ENCODE measurements at places on chromosomes 12 and 14.
A peak's percentile ranks its signal among the peaks of the same experiment; 100 is the strongest.

GRCh38 chr12:8912914-8913313, 1.4 kb upstream of the PHC1 start:
- peak; percentile 45 for DNase-seq

GRCh38 chr14:81162941-81163340, 57.8 kb downstream of the GTF2A1 start:
- DNase-seq = no peak

DNA sequence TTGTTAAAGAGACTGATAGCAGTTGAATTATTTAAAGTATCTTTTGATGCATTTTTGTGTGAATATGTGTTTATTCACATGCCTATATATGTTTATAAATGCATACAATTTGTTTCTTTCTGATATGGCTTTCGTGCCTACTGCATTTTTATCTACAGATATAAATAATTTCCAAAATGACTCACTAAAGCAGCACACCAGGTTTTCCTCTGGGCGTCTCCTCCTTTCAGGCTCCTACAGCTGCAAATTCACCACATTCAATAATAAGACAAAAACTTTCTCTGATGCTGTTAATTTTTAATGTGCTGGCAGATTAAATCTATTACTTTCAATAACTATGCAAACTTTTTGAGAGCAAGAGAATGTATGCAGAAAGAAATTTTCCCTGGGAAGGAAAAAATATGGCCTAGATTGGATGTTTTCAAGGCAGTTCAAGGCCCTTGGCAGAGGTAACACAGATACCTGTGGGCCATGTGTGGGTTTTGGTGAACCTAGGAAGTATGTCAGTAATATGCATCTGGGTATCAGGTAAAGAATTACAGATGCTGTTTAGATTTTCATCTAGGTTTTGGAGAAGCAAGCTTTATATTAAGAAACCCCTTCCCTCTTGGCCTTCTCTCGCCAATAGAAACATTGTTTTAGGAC, 381.8 kb downstream of the EGLN3 start:
- no peak for DNase-seq

GRCh38 chr12:28050606-28051005, 78.1 kb upstream of the PTHLH start:
- no peak for DNase-seq

GRCh38 chr12:117005417-117006046, 93.7 kb downstream of the TESC start:
- no peak for DNase-seq

GRCh38 chr14:99792551-99793212, 531 bp upstream of the EML1 start:
- no peak for DNase-seq

GRCh38 chr12:14959463-14959862, 1.9 kb downstream of the ARHGDIB start:
- DNase-seq = no peak

- no peak for DNase-seq
Observed at GRCh38 chr12:6549684-6550151, 6.1 kb downstream of the IFFO1 start.

GRCh38 chr12:51920046-51920445, 12.7 kb downstream of the ACVRL1 start:
- no peak for DNase-seq

GRCh38 chr14:52755607-52756316, 25.8 kb downstream of the STYX start:
- no peak for DNase-seq

DNA sequence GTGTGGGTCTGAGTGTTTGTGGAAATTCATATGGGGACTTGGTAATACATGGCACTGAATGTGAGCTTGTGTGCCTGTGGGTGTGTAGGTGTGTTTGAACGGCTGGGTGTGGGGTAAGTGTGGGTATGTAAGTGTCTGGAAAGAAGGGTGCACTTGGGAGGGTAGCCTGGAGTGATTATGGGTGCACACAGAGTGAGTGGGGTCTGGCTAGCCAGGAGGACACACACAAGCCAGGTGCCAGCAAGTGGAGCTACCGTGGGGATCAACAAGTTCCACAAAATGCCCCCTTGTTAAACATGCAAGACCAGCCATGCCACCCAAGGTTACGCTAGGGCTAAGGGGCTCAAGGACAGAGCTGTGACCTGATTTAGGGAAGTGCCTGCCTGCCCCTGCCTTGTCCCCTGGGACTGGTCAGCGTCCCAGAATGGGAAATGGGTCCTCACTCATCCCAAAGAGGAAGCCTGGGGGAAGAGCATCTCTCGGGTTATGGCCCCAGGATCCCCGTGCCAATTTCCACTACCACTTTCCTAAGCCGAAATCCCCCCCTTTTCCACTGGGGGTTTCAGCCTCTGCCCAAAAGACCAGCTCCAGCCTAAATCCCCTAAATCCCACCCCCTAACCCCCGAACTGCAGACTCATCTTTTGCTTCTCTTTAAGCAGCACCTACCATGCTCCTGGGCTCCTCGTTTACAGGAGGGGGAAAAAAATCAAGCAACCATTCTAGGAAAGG, 118.6 kb downstream of the DICER1 start:
- DNase-seq = no peak

- no peak for DNase-seq
Observed at GRCh38 chr12:127150479-127150878, 1116.5 kb upstream of the TMEM132C start.

GRCh38 chr12:97760601-97761000, 298.0 kb downstream of the RMST start:
- DNase-seq = no peak

- DNase-seq = no peak
Observed at GRCh38 chr12:67048371-67048770, 220.8 kb upstream of the CAND1 start.

DNA sequence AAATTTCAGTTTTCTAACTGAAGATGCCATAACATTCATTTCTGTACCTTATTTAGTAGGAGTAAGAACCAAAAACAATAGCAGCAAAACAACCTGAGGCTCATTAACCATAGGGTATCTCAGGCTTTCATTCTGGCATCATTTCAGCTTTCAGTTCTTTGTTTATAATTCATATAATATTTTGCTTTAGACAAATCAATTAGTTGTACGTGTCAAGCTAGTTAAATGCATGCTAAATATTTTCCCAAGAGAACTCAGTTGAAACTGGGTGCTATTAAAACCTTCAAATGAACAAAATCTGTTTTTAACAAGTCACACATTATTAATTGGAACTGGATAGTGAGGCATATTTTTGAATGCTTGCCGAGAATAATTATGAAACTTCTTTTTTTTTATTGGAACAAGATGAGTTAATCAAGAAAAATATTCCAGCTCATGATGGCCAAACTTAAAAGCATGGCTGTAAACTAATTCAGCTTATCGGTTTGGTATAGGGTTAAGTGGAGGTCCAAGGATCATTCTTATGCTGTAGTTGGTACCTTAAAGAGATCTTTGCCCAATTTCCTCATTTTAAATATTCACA, 442.7 kb downstream of the BTG1 start:
- DNase-seq = no peak

DNA sequence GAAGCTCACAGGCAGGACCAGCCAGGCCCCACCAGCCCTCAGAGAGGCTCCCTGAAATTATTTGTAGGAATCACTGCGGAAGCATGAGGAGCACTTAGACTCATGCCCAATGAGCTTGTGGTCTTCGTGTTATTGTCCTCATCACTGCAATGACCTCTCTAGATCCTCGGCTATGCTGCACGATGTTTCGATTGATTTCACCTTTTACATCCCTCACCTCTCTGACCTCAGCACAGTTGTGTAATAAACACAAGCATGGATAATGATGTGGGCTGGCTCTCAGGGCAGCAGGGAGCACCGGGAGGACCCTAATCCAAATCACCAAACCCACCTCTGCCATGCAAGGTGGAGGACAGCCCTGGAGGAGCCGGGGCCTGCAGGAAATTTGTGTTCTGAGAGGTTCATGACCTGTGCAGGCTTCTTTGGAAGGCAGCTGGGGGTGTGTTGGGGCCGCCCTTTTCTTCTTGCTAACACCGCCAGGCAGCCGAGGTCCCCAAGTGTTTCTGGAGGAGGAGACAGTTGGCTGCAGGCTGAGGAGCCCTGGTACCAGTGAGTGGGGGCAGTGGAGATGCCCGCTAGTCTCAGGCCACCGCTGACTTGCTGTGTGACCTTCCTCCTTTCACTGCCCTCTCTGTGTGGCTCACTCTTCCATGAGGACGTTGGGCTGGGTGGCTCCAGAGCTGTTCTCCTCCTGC, 29.5 kb upstream of the EML1 start:
- no peak for DNase-seq

DNA sequence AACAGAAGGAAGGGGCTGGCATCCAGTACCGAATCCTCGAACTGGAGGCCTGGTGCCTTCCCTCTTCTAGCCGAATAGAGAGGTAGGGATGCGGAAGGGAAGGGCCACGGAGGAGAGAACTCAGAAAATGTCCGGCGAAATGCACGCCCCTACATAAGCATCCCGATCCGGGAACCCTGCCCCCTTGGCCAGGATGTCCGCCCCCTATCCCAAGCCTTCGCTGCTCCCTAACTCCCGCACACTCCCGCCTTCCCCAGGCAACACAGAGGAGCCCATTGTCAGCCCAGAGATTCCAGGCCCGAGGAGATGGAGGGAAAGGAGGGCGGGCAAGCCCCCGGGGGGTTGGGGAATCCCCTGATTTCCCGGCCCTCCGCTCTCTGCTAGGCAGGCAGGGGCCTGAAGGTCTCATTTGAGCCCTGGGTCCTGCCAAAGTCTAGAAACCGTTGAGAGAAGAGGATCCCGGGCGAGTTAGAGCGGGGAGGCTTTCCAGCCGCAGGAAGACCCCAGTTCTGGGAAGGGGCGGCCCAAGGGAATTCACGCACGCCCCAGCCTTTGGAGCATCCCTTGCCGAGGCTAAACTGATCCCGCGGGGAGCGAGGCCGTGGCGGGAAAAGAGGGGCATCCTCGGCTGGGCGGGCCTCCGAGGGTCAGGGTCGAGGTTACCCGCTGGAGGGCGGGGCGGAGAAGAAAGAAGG, 569 bp upstream of the ARHGEF40 start:
- DNase-seq = peak; percentile 30

GRCh38 chr12:120758798-120759590, 33.4 kb downstream of the ACADS start:
- DNase-seq = no peak

DNA sequence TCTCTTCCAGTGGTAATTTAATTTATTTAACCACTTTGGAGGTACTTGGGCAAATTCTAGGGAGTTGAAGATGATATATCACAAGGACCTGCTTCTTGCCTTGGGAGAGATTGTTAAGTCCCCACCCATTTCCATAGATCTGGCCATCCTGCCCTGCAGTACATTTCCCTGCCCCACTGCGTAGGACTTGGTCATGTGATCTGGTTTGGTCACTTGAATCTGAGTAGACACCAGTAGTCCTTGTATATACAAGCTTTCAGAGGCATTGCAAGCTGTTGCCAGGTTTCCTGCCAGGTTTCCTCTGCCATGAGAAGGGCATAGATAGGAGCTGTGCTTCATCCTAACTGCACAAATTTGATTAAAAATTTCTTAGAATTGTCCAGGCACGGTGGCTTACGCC, 200.0 kb downstream of the ADAMTS20 start:
- DNase-seq = no peak

DNA sequence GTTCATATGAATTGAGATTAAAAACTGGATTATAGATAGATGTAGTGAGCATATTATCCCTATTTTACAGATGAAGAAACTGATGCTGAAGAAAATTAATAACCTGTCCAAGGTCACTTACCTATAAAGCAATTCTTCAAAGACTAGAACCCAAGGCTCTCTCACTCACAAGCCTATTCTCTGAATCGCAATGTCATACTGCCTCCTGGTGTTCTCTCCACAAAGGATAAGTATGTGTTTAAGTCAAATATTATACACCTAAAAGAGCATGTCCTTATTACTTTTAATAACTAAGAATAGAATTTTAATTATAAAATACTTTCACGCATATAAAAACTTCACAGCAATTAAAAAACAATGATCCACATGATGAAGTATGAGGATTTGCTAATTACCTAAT, 721.3 kb upstream of the USP15 start:
- no peak for DNase-seq

DNA sequence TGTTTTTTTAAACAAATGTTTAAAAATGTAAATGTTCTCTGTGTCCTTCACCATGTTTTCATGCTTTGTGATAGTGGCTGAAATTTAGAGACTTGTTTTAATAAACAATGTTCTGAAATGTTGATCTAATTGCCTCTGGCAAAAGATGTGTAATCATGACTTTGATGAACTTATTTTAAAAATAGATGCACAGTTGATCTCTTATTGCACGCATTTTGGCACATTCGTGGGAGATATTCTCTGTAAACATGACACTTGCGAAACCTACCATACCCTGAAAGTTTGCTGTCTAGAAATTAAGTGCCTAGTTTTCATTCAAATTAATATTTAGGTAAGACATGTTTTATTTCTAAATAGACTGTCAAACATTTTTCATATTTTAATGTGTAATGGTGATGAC, 119.7 kb upstream of the DNM1L start:
- no peak for DNase-seq

GRCh38 chr14:42112108-42112507, 505.4 kb downstream of the LRFN5 start:
- no peak for DNase-seq

GRCh38 chr14:94586635-94587034, 5.4 kb downstream of the SERPINA5 start:
- DNase-seq = no peak

- DNase-seq = no peak
Observed at GRCh38 chr12:63045020-63045860, 105.8 kb downstream of the AVPR1A start.

DNA sequence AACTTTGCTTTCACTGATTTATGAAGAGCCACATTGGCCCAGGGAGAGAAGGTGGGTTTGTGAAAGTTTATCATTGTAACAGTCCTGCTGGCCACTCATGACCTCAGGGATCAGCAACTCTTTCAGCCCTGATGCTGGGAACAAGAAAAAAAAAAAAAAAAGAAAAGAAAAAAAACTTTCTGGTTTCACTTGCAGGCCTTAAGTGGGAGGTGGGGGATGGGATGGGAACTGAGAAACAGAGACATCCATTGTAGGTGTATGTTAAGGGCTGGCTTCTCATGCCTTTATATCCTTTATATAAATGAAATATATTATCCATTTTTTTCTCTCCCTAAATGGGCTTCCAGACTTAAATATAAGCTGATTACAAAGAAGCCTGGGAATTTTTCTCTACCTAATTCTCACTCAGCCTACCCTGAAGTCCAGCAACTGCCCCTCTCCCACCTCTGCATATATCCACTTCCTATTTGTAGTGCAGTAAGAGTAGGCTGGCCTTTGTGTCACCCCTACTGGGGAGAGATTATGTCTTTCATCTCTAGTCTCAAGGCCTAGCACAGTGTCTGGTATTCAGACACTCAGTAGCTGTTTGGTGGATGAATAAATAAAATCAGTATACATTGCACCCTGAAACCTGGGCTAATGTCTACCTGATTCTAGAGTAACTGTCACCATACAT, 187.1 kb downstream of the KICS2 start:
- DNase-seq = no peak

- DNase-seq = no peak
Observed at GRCh38 chr14:73324533-73324932, 87.2 kb downstream of the PAPLN start.

GRCh38 chr14:43105305-43105704, 1401.8 kb downstream of the FSCB start:
- no peak for DNase-seq

DNA sequence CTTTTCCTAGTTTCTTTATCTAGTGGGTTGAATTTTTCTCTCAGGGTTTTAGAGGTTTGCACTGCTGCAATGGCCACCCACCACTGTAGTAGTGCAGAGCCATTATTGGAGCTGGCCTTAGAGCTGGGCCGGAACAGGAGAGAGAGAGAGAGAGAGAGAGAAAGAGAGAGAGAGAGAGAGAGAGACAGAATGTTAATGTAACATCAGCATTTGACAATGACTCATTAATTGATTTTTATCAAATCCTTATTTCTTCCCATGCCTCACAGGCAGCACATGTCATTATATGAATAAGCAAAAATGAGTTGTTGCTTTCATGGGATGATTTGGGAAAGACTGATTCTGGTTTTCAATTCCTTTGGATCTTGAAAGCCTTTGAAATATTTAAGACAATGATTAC, 76.3 kb upstream of the PPP4R3A start:
- no peak for DNase-seq
